ENCODE measurements at places on chromosomes 2 and 18.

DNA sequence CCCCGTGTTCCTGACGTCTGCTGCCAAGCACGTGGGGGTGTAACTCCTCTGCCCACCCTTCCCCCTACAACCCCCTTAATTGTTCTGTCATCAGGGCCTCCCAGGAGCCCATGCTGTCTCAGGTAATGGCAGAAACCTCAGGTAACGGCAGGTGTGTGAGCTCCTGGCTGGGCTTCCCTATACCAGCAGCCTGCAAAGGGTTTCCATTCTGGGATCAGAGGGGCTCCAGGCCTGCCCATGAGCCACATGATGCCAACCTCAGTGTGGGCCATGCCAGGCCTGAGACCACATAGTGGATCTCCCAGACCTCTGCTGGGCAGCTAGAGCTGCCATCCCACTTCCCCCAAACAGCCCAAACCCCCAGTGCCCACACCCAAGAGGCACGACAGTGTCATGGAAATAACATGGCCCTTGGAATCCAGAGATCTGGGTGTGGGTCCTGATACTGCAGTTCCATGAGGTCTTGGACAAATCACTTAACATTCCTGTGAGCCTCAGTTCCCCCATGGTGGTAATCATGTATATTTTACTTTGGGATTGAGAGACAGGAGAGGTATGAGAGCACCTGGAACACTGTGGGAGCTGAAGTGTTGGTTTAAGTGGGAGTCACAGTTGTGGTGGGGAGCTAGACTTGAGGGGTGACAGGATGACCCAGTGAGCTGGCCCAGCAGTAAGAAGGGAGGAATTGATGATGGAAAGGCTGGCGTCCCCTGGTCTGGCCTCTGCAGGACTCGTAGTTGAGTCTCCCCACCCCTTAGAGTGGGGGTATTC, 59.6 kb downstream of the ATOH8 start:
- no peak for DNase-seq

DNA sequence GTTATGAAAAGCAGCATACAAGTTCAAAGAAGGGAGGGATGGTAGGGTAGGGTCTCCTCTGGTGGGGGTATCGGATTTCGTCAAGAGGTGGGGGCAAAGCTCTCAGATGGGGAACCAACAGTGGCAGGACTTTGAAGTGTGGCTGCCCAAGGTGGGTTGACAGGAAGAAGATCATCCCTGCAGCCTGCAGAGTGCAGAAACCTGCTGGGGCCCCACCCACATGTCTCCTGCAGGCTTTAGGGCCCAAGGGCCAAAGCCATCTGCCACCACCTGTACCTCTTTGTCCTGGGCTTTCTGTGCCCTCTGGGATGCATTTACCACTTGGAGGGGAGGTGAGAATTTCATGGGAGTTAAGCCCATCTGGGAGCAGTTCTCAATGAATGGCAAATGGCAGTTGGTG, 42.7 kb downstream of the KCNF1 start:
- no peak for DNase-seq

- DNase-seq, result no peak
Measured at GRCh38 chr18:36328385-36328858, 30.9 kb downstream of the FHOD3 start.

DNA sequence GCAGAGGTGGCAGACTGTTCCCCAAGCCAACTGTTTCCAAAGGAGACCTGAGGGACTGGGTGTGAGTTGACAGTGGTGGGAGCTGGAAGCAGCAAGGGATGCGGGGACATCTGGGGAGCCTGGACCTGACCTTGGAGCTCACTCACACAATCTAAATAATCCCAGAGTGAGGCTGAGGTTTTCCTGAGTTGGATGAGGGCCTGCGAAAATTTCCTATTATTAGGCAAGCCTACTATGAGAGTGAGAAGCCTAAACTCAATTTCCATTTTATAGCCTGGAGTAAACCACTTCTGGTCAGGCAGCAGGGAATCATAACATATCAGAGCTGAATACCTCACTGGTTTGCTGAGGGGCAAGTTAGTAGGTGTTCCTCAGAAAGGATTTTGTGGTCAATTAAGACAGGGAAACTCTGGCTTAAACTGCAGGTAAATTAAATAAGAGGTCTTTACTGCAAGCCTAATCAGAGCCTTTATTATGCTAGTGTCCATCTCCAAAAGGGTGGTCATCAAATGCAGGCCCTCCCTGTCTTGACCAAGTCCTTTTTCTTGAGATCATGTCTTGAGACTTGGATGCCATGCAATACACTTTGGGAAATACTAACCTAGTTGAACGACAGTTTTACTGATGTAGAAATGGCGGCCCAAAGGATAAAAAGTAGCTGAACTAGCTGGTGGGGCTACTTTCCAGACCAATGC, 1.7 kb upstream of the COX5B start:
- no peak for DNase-seq

- no peak for DNase-seq
Measured at GRCh38 chr2:169082995-169083394, 13.6 kb downstream of the DHRS9 start.

GRCh38 chr18:421247-422155, 79.0 kb downstream of the COLEC12 start:
- no peak for DNase-seq

GRCh38 chr18:23521271-23521670, 18.0 kb downstream of the RMC1 start:
- no peak for DNase-seq

GRCh38 chr18:48200631-48201336, 208.4 kb downstream of the ZBTB7C start:
- no peak for DNase-seq

DNA sequence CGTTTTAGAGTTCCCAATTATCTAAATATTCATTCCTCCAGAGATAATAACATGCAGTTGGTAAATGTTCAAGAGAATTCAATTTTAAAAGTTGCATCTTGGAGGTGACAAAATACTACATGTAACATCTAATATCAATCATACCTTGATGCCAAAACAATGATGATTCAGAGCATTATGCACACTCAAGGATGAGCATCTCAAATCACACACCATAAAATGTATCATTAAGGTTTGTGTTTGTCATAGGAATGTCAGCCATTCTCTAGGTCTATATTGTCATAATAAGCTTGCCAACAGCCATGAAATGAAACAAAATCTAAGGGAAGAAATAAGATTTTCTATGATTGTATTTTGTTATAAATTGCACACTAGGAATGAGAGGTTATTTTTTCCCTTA, 1667.0 kb downstream of the DPP10 start:
- no peak for DNase-seq

DNA sequence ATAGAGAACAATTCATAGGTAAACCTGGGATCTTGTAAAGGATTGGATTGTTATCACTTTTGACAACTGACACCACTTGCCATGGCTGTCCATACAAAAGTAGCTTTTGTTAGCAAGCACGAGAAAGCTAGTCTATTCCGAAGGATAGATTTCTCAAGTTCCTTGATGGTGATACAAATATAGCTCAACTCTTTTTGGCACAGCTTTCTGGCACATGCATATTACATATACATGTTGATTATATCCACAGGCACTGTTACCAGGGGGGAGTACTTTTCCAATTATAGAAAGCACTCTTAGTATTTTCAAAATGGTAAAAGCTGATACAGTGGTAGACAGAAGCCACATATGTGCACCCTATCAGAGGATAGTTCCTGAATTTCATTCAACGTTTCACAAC, 168.9 kb downstream of the UPP2 start:
- no peak for DNase-seq

DNA sequence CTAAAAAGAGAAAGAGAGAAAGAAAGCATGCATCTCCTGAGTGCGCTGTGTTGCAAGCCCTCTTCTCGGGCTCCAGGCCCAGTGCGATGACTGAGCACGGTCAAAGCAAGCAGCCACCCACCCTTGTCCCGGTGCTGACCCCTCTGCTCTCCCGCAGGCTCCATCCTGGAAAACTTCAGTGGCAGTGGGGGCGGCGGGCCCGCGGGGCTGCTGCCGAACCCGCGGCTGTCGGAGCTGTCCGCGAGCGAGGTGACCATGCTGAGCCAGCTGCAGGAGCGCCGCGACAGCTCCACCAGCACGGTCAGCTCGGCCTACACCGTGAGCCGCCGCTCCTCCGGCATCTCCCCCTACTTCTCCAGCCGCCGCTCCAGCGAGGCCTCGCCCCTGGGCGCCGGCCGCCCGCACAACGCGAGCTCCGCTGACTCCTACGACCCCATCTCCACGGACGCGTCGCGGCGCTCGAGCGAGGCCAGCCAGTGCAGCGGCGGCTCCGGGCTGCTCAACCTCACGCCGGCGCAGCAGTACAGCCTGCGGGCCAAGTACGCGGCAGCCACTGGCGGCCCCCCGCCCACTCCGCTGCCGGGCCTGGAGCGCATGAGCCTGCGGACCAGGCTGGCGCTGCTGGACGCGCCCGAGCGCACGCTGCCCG, 252.5 kb downstream of the GLI2 start:
- no peak for DNase-seq

DNA sequence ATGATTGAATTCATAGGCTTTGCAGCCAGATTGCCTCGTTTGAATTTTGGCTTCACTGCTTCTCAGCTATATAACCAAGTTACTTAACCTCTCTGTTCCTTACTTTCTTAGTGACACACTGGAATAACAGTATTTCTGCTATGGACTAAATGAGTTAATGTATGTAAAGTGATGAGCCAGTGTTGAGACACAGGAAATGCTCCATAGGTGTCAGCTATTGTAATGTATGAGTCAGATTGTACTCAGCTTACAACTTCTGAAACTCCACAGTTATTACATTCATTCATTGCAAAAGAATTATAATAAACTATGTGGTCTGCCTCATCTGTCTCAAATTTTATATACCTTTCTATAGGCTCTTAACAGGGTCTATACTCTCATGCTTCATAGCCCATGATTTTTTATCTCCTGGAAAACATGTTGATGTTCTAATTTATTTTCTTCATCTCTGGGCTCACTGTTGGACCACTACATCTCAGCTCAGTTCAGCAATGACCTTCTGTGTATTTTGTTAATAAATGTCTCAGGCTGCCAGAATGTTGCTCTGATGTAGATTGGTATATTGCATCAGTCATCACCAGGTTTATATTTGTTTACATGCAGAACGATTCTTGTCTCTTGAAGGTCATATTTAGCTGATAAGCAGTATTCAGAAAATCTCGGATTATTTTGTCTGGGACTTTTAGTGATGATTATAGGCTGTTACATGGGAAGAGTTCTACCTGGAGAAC, 76.2 kb downstream of the MAP3K20 start:
- no peak for DNase-seq

GRCh38 chr2:41722668-41723369, 325.0 kb upstream of the PKDCC start:
- no peak for DNase-seq

DNA sequence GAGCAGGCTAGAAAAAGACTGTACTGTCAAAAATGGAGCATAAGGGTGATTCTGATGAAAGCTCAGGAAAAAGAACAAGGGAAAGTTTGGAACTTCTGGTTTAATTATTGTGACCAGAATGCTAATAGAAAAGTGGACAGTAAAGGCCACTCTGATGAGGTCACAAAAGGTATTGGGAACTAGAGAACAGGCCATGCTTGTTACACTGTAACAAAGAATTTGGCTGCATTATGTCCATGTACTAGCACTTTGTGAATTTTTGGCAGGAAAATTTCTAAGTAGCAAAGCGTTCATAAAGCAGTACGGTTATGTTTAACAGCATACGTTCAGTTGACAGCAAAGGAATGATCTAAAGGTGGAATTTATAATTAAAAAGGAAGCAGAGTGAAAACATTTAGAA, 418.6 kb downstream of the TRIB2 start:
- DNase-seq, result no peak

- DNase-seq, result no peak
Measured at GRCh38 chr2:231680992-231681852, 27.1 kb upstream of the PTMA start.

DNA sequence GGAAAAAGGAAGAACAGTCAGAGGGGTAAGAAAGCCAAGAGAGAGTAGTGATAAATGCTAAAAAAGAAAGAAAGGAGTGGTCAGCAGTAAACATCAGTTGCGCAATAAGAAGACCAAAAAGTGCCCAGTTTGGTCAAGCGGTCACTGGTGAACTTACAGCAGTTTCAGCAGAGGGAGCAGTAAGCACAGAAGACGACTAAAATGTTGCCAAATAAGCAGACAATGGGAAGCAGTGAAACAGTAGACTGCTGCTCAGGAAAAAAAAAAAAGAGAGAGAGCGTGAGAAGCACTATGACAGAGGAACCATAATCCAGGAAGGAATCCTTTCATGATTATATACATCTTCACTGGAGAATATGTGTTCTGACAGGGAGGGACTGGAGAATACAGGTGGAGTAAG, 45.8 kb downstream of the DNAJC10 start:
- no peak for DNase-seq

- no peak for DNase-seq
Measured at GRCh38 chr18:76756531-76757253, 65.7 kb upstream of the ZNF236 start.

DNA sequence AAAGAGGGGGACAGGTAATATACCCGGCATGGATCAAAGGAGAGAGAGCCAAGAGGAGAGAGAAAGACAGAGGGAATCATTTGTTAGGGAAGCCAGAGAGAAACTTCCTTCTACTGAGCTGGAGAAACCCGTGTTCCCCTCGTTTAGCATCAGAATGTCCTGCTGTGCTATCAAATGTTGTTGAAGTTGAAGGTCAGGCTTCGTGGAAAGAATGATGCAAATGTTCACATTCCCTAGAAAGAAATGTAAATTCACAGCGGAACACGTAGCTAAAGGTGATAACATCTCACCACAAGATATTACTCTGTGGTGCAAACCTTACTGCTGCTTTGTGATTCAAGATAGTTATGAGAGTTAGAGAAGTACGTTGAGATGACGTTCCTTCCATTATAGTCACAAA, 258.1 kb downstream of the LNPK start:
- DNase-seq, result no peak

DNA sequence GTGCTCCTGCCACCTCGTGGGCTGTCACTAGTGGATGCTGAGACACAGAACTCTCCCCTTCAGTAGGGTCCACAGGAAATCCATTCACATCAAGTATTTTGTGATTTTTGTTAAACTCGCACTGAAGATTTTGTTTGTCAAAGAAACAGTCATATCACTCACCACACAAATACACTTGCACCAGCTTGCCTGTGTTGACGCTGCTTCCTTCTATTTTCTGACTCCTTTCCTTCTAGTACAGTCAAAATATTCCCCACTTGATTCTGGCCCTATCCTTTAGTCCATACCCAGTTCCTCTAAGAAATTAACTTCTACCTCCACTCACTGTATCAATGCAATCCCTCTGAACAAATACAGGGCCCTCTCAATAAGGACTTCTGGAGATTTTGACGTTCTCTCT, 213.2 kb upstream of the ARL4C start:
- no peak for DNase-seq

DNA sequence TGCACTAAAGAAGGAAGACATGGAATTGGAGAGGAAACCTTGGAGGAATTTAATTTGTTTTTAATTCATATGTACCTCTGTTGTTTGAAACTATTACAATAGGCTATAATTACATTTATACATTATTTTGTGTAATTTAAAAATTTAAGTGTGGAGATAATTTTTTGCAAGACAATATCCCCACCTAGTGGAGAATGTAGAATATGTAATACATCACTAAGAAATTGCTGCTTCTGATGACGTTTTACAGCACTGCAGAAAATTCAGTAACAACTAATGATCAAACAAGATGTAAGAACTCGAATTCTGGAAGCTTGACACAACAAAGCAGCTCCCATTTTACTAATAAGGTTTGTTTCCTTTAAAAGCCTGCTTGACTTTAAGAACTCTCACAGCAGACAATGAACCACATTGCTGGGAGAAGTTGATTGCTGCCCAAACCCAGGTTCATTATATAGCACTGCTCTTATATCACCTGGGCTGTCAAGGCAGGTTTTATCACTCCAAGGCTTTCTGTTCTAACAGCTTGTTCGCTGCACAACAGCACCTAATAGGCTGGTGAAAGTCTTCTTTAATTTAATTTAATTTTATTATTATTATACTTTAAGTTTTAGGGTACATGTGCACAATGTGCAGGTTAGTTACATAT, 53.4 kb downstream of the THADA start:
- no peak for DNase-seq
